ENCODE measurements at places on chromosomes 2 and 18. TPM values are rescaled to one million over a fixed set of nuclear protein-coding genes. Genes with fewer than 3 reads are reported as not detected.

GRCh38 chr2:2960441-2961133, 417.0 kb downstream of the EIPR1 start:
- DNase-seq: no peak

- DNase-seq: no peak
Observed at GRCh38 chr18:33916200-33916599, 308.5 kb downstream of the NOL4 start.

GRCh38 chr2:68403199-68403644, 38.1 kb downstream of the PLEK start:
- DNase-seq: no peak

- no peak for DNase-seq
Observed at GRCh38 chr2:184155791-184156190, 442.5 kb upstream of the ZNF804A start.

DNA sequence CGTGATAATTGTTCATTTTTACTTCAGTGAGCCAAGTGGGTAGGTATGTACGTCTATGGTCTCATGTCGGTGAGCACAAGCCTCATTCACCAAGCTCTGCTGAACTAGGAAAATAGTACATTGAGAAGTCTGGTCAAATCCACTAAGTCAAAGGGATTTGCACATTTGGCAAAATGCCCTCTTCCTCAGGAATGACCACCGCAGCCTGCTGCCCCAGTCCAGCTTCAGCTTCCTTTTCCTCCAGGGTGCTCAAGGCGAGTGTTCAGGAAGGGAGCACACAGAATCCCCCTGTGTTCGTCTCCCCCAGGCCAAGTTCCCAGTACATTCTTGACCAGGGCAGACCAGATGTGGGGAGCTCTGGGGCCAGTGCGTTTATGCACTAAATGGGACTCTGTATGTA, 23.0 kb downstream of the TCF7L1 start:
- DNase-seq: no peak

DNA sequence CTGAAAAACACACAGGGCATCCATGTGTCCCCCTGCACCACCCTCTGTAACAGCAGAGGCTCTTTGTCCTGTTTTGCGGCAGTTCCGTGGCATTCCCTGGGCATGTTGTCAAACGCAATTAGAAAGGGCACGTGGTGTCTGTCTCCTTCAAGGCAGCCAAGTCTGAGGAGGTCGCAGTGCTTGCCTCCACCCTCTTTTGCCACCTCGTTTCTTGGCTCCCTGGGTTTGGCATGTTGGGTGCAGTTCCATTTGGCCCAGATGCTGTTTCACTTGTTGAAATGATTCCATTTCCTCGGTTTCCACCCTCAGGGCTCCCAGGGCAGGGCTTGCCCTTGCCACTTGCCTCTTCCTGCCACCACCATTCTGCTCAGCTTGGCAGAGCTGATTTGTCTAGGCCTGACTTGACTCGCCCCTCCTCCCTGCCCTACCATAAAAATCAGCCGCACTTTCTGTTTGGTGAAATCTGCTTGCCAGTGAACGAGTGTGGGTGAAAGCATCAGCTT, 12.4 kb downstream of the CCL20 start:
- DNase-seq: no peak

GRCh38 chr2:239291475-239292350, 109.1 kb downstream of the HDAC4 start:
- peak; percentile 19 for DNase-seq

DNA sequence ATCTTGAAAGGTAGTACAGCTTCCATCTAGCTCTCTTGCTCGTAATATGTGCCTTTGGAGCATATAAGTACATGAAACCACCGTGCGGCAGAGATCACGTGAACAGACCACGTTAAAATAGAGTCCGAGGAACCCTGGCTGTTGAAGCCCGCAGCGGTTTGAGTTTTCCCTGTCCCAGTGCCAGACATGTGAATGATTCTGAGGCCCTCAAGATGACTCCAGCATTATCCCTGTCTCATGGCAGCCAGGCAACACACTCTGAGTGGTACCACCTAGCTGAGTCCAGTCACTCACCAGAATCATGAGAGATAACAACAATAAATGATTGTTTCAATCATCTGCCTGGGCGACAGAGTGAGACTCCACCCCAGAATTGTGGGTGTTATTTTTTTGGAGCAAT, 21.6 kb upstream of the AAK1 start:
- no peak for DNase-seq

Gene ASPRV1
- 3.9 TPM for total RNA-seq

Gene SH3BP4
- 36.9 TPM for total RNA-seq

Gene CARF
- total RNA-seq: 12.3 TPM

Gene ZSWIM2
- not detected for total RNA-seq

Gene DNER
- total RNA-seq: 0.17 TPM

Gene GPR39
- total RNA-seq: not detected

Measured in ovary (tissue), 10 donors.